D721Med (cell line): ENCODE measurements at places on chromosomes 5 and 9.

DNA sequence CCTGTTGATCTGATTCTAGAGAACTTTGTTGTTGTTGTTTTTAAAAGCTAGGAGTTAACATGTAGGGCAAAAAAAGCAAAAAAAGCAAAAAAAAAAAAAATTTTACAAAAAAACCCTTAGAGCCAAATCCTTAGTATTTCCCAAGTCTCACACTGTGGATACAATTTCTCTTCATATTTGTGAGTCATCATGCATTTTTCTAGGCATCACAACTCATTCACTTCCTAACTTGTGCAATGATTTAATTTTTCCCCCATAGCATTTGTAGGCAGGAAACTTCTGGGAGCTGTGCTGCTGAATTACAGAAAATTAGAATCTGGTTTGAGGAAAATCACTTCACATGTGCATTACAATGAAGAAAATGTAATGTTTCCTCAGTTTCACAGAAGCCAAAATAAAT is 91.9 kb downstream of the MARCHF3 start:
- DNase-seq = no peak

DNA sequence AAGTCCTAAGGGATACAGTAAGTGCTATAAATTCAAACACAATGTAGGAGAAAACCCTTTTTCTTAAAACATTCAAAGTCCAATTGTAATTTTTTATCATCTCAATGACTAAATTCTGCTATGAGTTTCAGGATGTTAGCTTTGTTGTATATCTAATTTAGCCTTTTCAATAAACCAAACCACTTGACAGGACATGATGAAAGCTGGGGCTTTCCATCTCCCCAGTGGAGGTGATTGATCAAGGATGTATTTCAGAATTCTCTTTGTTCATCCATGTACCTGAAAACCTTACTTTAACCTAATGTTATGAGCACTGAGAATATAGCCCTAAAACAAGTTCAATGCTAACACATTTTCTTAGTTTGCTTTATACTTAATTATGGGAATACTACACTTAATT is 639.0 kb upstream of the ITGA1 start:
- no peak for DNase-seq

- no peak for DNase-seq
Observed at GRCh38 chr5:82164977-82165713, 113.0 kb downstream of the RPS23 start.

DNA sequence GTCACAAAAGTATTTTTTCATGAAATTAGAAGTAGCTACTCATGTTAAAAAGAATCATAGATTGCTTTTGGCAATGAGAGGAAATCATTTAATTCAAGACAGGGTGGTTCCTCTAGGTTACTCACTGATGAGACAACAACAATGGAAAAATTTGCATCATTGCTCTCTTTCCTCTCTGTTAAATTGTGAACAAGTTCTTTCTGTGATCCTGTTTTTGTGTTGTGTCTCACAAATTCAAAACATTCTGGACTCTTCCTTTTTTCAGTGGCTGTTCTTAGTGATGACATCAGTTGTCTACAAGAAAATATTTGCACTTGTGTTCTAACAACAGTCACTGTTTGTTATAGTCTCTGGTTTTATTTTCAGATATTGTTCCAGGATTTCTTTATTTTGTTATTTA is 95.3 kb downstream of the XRCC4 start:
- DNase-seq = no peak

GRCh38 chr9:19137282-19137681 is 10.0 kb upstream of the PLIN2 start:
- no peak for DNase-seq

DNA sequence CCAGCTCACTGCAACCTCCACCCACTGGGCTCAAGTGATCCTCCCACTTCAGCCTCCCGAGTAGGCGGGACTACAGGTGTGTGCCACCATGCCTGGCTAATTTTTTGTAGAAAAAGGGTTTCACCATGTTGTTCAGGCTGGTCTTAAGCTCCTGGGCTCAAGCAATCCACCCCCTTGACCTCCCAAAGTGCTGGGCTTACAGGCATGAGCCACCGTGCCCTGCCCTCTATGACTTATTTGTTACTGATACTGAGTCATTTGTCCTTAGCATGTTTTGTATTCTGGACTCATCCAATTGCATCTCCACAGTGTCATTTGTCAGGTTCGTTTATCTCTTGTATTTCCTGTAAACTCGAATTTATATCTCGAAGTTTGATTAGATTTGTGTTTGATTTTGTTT is 2.7 kb upstream of the ITK start:
- DNase-seq = no peak

GRCh38 chr5:101206534-101206933 is 303.5 kb upstream of the ST8SIA4 start:
- no peak for DNase-seq

GRCh38 chr9:132069046-132069898 is 10.4 kb downstream of the MED27 start:
- no peak for DNase-seq

GRCh38 chr9:34413231-34413852 is 36.6 kb upstream of the MYORG start:
- DNase-seq = no peak

GRCh38 chr5:16486711-16487111 is 21.1 kb upstream of the ZNF622 start:
- no peak for DNase-seq

DNA sequence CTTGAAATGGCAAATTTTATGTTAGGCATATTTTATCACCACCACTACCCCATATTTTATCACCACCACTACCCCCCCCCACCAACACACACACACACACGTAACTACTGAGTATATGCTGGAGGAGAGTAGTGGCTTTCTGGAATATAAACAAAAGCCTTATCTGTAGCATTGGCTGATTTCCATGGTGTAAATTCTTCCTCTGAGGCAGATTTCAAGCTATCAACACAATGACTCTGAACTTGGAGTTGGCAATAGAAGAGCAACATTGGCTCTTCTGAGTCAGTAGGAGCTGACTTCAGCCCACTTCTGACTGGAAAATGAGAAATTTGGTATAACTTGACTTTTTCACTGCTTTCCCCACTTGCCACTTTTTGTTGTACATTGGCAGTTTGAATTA is 143.0 kb downstream of the CAVIN4 start:
- DNase-seq = no peak

DNA sequence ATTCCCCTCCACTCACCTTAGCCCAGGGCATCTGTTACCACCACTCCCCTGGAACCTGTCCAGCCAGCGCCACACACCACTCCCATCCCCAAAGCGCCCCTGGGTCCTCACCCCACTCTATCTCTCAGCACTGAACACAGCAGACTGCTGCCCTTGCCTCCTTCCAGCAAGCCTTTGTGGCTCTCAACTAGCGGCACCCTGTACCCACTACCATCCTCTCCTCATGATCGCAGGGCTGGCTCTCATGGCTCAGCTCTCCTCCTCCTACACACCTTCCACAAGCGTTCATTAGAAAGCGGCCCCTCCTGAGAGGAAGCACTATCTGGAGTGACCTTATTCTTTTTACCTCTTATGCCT is 13.3 kb upstream of the BASP1 start:
- no peak for DNase-seq
